AG08395 (cell line): ENCODE measurements at places on chromosomes 11 and 22.

GRCh38 chr22:39924286-39924685, 23.4 kb downstream of the GRAP2 start:
- DNase-seq, result no peak

DNA sequence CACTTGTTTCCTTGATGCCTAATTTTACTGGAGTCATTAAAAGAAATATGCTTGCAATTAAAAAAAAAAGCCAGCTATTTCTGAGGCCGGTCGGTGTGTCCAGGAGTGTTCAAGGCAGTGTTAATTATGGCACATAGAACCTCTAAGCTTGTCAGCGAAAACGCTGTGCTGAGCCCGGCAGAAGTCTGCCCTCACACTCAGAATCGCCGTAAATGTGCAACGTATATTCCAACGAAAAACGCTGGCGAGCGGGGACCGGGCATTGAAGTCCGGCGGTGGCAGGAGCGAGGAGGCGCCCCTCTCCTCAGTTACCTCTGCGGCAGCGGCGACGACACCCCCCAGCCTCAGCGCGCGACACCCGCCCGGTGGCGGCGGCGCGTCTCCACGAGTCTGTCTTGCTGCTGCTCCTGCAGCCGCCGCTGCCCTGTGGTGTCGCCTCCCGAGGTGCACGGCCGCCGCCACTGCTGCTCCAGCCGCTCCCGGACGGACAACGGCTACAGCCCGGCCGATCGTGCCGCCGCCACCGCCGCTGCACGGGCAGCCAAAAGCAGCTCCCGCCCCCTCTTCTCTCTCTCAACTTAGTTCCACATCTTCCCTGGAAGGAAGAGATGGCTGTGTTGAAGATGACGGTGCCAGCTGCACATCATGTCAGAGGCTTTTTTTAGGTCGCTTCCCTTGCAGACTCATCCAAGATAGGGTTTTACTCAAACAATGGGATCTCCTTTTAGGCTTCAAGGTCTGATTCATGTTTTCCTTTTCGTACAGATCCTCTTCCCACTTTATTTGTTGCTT, 56.0 kb downstream of the JAM3 start:
- peak; percentile 45 for DNase-seq

DNA sequence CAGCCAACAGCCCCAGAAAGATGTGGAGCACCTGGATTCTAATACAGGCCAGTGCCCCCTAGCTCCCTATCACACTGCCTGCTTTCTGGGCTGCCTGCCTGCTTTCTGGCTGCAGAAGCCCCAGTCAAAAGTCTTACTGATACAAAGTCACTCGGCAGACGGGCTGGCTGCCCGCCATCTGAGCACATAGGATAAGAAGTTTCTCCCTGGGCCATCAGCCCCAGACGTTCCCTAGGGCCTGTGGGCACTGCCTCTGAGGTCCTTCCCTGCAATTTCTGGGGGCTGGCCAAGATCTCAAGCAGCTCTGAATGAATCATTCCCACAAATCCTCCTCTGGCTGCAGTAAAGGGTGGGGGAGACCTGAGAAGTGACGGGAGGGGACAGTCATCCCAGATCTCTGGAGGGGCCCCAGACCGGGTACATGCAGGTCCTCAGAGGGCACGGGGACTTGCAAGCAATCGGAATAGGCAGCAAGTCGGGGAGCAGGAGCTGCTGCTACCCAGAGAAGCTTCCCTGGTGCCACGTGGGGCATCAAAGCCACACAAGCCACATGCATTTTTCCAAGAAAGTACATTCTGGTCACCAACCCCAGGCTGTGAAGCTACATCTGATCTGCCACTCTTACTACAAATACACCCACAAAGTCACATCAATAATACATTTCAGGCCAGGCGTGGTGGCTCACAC, 4.7 kb downstream of the TPST2 start:
- DNase-seq, result peak; percentile 81

DNA sequence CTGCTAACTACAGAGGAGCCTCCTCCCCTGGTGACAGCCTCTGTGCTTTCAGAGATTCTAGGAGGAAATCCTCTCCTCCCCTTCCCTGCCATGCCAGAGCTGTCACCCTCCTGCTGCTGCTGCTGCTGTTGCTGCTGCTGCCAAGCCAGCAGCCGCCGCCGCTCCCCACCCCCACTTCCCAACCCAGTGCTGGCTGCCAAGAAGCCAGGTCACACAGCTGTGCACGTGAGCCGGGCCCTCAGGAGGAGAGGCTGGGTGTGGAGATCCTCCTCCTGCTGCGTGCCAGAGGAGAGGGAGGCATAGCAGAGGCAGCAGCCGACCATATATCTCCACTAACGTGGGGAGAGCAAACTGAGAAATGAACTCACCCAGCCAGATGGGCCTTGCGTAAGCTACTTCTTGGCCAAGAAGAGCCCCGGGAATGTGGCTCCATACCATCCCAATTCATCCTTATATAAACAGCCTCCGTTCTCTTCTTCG, 12.4 kb downstream of the CRY2 start:
- DNase-seq, result peak; percentile 98

- DNase-seq, result no peak
Observed at GRCh38 chr11:96203567-96204365, 139.2 kb downstream of the MAML2 start.
